ENCODE measurements at places on chromosomes 6 and 20. TPM values are rescaled to one million over a fixed set of nuclear protein-coding genes. Genes with fewer than 3 reads are reported as not detected.
A peak's percentile ranks its signal among the peaks of the same experiment; 100 is the strongest.

DNA sequence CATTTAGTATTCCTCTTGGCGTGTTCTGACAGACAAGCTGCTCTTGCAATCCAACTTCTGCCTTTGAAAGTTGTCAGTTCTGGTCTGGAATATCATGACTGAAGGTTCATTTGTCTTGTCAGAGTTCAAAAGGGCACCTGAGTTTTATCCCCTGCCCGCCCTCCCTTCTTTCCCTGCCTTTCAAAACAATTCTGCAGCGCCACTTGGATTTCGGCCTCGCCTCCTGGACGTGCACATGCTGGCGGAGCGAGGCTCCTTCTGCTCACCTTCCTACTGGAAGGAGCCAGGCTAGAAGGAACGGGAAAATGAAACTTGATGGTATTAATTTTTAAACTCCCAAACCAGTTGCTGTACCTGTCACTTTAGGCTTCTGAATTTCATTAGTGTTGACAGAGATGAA is 55.7 kb upstream of the HDGFL1 start:
- DNase-seq, result no peak
- H3K4me3 ChIP-seq, result no peak overlapping the region
- H3K27me3 ChIP-seq, result no peaks in the 10 kb centered on the region
- no peaks in the 10 kb centered on the region for H3K4me1 ChIP-seq

DNA sequence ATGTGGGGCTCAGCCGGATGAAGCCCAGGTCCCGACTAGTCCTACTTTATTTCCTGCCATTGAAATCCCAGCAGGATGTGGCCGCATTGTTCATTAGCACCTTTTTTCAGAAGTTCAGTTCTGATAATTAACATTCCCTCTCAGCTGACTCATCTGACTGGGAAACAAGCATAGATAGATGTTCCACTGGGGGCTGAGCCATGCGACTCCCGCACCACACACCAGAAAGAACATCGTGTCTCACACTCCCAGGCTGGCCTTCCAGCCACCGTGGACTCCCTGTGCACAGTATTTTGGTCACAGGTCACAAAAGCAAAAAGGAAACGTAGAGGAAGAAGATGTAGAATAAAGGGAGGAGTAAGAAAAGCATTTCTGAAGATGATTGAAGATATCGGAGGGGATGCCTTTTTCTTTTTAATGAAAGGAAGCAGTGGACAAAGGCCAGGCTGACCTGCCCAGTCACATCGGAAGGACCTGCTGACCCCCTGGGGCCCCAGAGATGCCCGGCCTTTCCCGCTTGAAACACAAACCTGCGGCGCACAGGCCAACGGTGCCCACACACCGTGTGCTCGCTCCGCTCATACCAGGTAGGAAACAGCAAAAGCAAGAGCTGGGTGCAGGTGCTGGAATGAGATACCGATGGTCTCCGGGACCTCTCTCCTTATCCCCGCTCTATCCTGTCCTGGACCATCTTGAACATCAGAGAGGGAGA is 11.8 kb downstream of the RPS6KA2 start:
- H3K27ac ChIP-seq, result no peak overlapping the region
- no peak for DNase-seq
- H3K4me1 ChIP-seq, result peaks cover 26% of the 10 kb centered on the region
- no peak overlapping the region for H3K4me3 ChIP-seq
- H3K27me3 ChIP-seq, result no peaks in the 10 kb centered on the region
- no peaks in the 10 kb centered on the region for H3K36me3 ChIP-seq

GRCh38 chr20:3751305-3751674 is 16.3 kb downstream of the ADISSP start:
- peak; percentile 58 for DNase-seq
- H3K4me3 ChIP-seq, result peak overlapping the region; percentile 73
- peaks cover 28% of the 10 kb centered on the region for H3K27me3 ChIP-seq
- no peak overlapping the region for H3K27ac ChIP-seq
- peaks cover 12% of the 10 kb centered on the region for H3K4me1 ChIP-seq

MUC22 gene
- total RNA-seq, result not detected

- H3K4me1 ChIP-seq, result no peaks in the 10 kb centered on the region
- no peaks in the 10 kb centered on the region for H3K36me3 ChIP-seq
- H3K4me3 ChIP-seq, result no peak overlapping the region
Measured at GRCh38 chr6:39062014-39062740, 13.6 kb downstream of the GLP1R start.

DNA sequence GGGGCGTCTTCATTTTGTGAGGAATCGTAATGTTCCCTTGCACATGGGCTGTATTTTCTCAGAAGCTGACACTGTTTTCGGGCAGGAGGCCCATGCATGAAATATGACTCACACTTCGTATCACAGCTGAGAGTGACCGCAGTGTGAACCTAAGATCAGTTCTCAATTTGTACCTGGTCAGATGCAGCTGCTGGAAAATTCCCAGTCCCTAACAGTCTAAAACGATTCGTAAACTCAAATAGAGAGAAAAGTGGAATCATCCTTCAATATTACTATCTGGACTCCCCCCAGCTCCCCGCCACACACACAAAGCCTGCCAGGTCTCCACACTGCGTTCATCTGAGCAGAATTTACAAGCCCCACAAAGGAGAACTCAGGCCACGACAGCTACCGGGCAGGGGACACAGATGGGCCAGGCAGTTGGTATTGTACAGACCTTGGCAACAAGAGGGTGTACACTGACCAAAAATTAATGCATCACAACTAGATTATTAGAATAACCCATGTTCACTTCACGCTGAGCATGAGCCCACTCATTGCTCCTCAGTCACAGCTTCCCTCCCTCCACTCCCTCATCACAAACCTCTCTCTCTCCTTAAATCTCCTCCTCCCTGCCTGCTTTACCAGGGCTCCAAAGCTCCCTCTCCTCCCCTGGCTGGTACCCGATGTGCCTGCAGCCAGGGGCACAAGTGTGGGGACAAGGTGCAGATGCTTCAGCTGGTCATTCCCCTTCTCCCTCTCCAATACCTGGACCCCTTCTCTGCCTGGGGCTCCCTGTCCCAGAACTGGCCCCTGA is 488.4 kb downstream of the PREX1 start:
- H3K27me3 ChIP-seq, result no peaks in the 10 kb centered on the region
- H3K36me3 ChIP-seq, result no peaks in the 10 kb centered on the region
- no peak overlapping the region for H3K4me3 ChIP-seq
- H3K4me1 ChIP-seq, result peaks cover 14% of the 10 kb centered on the region
- no peak overlapping the region for H3K27ac ChIP-seq

PROKR2 gene
- total RNA-seq, result 2.1 TPM

GRCh38 chr20:47521059-47521808 is 19.5 kb downstream of the NCOA3 start:
- no peak overlapping the region for H3K4me3 ChIP-seq
- H3K27me3 ChIP-seq, result no peaks in the 10 kb centered on the region
- H3K36me3 ChIP-seq, result peaks cover 13% of the 10 kb centered on the region
- H3K27ac ChIP-seq, result no peak overlapping the region

KCTD20 gene
- total RNA-seq, result 25.0 TPM

DPPA5 gene
- 7.0 TPM for total RNA-seq

C4B gene
- total RNA-seq, result not detected

DNA sequence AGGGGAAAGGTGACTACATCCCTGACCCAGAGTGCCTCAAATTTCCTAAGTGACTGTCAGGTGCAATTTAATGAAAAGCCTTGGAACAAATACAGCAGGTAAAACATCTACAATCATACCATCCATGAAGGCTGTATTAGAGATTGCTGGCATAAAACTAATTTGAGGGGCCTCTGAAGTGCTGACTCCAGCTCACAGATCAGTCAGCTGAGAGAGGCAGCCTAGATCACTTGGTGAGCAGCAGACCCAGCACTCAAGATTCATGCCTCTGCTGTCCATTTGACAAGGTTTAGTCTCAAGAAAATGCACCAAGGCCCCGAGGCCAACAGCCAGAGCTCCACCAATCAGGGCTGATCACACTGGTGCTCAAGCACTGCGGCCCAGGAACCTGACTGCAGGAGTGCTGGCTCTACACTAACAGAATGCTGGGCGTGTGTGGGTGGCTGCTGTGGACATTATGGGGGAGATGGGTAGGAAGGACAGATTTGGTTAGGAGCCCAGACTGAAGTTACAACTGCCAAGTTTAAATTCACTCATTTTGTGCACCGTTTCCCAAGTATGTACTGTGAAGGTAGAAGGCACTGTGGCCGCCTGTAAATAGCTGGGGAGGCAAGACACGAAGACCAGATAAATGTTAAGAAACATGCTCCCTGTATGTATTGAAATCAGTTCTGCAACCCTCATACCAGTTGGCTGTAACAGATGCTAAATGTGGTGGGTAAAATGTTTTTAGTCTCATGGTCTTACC is 28.2 kb downstream of the SNX5 start:
- peak; percentile 66 for DNase-seq
- H3K4me1 ChIP-seq, result peaks cover 39% of the 10 kb centered on the region
- H3K27me3 ChIP-seq, result no peaks in the 10 kb centered on the region
- peaks cover 43% of the 10 kb centered on the region for H3K36me3 ChIP-seq
- H3K27ac ChIP-seq, result peak overlapping the region; percentile 83

RIN2 gene
- 0.43 TPM for total RNA-seq

GRCh38 chr20:49620364-49621240 is 52.7 kb upstream of the PTGIS start:
- H3K4me1 ChIP-seq, result peaks cover 5% of the 10 kb centered on the region
- no peaks in the 10 kb centered on the region for H3K36me3 ChIP-seq
- H3K27me3 ChIP-seq, result no peaks in the 10 kb centered on the region
- DNase-seq, result no peak

GABRR1 gene
- total RNA-seq, result 0.16 TPM

DNA sequence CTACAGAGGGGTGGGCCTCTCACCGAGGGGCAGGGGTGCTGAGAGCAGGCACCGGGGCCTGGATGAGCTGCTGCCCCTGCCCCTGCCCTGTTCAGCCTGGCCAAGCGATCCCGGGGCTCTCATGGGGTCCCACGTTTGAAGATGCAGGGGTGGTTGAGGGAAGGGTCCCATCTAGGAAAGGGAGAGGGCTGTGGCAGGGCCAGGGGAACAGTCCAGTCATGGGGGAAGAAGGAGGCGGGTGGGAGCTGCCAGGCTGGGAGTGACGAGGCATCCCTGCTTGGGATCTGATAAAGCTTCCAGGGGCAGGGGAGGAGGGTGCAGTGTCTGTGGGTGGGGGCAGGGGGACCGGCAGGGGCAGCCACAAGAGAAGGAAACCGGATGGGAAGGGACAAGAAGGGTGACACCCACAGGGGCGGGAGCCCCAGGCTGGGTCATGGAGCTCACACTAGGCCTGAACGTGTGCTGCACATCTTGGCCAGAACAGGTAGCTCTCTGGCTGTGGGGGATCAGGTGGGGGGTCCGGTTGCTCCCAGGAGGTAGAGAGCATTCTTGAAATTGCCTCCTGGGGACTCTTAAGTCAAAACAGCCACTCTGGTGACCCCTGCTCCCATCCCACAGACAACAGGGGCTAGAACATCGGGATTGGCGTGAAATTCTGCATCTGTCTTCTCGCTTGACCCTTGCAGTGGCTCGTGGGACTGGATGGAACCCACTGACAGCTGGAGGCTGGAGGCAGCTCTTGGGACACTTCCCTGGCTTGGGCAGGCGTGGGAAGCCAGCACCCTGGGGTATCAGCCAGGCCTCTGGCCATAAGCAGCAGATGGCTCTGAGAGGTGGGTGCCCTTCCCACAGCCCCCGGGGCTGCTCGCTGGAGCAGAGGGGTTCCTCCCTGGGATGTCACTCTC is 58.0 kb upstream of the GATA5 start:
- DNase-seq, result no peak
- H3K27me3 ChIP-seq, result no peaks in the 10 kb centered on the region
- no peaks in the 10 kb centered on the region for H3K36me3 ChIP-seq
- no peaks in the 10 kb centered on the region for H3K4me1 ChIP-seq
- H3K27ac ChIP-seq, result no peak overlapping the region

- DNase-seq, result no peak
- no peak overlapping the region for H3K27ac ChIP-seq
- no peaks in the 10 kb centered on the region for H3K4me1 ChIP-seq
Measured at GRCh38 chr6:6918216-6918983, 189.4 kb upstream of the RREB1 start.

BPI gene
- total RNA-seq, result not detected

GRCh38 chr6:155493694-155494143 is 38.1 kb upstream of the NOX3 start:
- no peak overlapping the region for H3K4me3 ChIP-seq
- no peak overlapping the region for H3K27ac ChIP-seq
- H3K36me3 ChIP-seq, result no peaks in the 10 kb centered on the region
- DNase-seq, result peak; percentile 39

DNA sequence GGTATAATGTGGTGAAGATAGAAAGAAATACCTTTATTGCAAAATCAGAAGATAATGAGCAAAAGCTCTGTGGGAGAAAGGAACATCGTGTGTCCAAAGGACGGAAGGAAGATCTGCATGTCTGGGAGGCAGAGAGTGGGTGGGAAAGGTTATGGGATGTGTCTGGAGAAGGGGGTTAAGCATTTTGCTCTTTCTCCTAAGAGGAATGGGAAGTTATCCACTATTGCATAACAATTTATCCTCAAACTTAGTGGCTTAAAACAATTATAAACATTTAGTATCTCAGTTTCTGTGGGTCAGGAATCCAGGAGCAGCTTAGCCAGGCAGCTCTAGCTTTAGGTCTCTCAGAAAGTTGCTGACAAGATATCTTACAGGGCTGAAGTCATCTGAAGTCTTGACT is 229.1 kb upstream of the CITED2 start:
- no peaks in the 10 kb centered on the region for H3K27me3 ChIP-seq
- peaks cover 19% of the 10 kb centered on the region for H3K4me1 ChIP-seq
- H3K27ac ChIP-seq, result no peak overlapping the region
- no peaks in the 10 kb centered on the region for H3K36me3 ChIP-seq

DNA sequence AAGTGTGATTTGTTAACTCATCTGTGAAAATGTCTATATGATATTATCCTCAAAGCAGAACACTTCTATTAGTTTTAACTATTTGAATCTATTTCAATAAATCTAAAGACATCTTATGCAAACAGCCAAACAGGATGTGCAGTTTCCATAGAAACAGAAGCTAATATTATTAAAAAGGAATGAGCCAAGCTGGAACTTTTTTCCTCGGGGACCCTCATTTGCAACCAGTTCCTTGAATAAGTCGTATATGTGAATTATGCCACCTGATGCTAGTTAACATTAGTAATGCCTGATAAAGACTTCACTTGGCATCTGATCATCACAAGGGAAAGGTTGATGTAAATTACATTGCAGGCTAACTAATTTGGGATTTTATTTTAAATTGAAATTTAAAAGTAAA is 216.9 kb upstream of the SMLR1 start:
- DNase-seq, result no peak
- no peak overlapping the region for H3K4me3 ChIP-seq
- peaks cover 9% of the 10 kb centered on the region for H3K4me1 ChIP-seq
- H3K36me3 ChIP-seq, result no peaks in the 10 kb centered on the region
- no peak overlapping the region for H3K27ac ChIP-seq

DNA sequence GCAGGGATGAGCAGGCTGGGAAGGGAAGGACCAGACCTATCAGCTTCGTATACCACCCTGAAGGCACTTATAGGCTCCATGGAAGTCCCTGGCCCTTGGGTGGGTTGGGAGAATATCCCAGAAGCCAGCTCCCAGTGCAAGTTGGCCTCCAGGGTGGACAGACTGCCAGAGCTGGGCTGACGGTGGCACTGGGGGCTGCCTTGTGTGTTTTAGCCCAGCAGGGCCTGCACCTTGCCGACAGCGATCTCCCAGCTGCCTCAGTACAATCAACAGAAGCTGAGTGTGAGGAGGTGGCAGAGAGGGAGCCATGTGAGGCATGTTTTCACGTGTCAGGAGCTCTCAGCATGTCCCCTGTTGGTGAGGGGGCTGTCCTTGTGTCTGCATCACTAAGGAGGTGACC is 159.5 kb downstream of the VEGFA start:
- H3K27me3 ChIP-seq, result no peaks in the 10 kb centered on the region
- H3K36me3 ChIP-seq, result no peaks in the 10 kb centered on the region

- H3K27ac ChIP-seq, result no peak overlapping the region
- peak overlapping the region; percentile 63 for H3K4me3 ChIP-seq
- peaks cover 75% of the 10 kb centered on the region for H3K27me3 ChIP-seq
- DNase-seq, result peak; percentile 91
Measured at GRCh38 chr20:63009045-63009961, 2.5 kb upstream of the BHLHE23 start.

SDHAF4 gene
- 12.2 TPM for total RNA-seq
